Left colon (tissue), 2 donors: ENCODE measurements at places on chromosomes 13 and 19. TPM values are rescaled to one million over a fixed set of nuclear protein-coding genes. Genes with fewer than 3 reads are reported as not detected.

- DNase-seq, result no peak
These were observed 28.4 kb downstream of the MBNL2 start for GRCh38 chr13:97250560-97250959.

DNA sequence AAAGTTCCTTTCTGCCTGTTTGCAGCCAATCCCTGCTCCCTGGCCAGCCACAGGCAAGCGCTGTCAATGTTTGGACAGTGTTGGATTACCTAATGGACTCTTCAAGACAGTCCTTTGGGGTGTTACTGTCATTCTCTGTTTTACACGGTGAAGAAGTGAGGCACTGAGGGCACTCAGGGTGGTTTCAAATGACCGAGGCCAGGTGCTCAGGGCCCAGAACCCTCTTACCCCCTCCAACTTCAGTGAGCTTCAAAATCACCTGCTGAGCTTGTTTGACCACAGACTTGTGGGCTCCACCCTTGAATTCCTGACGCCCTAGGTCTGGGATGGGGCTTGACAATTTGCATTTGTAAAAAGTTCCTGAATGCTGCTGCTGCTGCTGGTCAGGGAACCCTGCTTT, 97.9 kb downstream of the GGACT start:
- DNase-seq, result no peak

- peak; percentile 12 for DNase-seq
These were observed at the start of gene FBXO27 for GRCh38 chr19:39032063-39032918. Gene FBXO27, minus strand, starts transcription at chr19:39032549. Its CDS starts 322 bp downstream, at chr19:39032227.

GRCh38 chr19:13917888-13918406, 11.9 kb downstream of the CC2D1A start:
- no peak for DNase-seq

DNA sequence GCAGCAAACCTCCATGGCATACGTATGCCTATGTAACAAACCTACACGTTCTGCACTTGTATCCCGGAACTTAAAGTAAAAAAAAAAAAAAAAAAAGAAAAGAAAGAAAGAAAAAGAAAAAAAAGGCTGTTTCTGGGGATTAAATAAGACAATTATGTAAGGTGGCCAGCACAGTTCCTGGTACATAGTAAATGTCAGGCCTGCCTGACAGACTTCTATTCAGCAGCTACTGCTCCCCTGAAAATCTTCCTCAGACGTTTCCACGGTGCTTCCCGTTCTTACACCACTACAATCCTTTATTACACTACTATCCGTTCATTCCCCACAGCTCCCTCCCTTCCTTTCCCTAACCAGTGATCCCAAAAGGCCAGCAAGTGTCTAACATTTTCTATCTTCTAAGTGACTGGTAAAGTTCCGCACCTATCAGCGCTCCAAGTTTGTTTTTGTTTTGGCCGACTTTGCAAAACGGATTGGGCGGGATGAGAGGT, 636 bp upstream of the RB1 start:
- DNase-seq, result no peak

- DNase-seq, result peak; percentile 76
These were observed 9.6 kb upstream of the TPM4 start for GRCh38 chr19:16066611-16067104.

GRCh38 chr19:7545904-7546303, 10.4 kb downstream of the PNPLA6 start:
- no peak for DNase-seq

DNA sequence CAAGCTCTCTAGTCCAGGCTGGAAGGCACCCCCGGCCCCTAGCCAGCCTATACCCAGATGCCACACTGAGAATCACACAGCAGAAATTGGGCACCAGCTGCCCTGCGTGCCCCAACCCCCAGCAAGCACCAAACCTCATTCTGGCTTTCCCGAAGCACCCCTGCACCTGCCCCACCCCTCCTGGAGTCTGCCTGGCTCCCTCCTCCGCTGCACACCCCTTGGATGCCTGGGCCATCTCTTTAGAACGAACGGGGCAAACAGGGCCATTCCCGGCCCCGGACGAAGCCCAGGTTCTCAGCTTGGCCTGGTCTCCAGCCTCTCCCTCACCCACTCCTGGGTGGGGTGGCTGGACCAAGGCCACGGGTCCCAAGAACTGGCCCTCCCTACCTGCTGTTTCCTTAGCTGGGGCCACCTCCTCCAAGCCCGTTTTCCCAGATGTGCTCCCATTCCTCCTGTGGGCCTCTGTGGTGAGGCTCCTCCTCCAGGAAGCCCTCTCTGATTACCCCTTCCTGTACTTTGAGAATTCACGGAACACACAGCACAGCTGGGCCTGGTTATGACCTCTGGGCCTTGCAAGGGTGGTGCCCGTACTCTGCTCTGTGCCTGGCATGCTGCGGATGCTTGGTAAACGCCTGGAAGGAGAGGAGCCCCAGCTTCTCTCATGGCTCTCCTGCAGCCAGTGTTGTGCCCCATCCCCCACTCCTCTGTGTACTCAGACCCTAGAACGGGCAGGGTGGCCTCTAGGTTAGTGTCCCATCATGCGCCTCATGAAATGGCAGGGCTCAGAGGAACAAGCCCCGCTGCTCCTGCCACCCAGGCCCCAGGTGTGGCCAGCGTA, 21.4 kb downstream of the CEBPG start:
- no peak for DNase-seq

DNA sequence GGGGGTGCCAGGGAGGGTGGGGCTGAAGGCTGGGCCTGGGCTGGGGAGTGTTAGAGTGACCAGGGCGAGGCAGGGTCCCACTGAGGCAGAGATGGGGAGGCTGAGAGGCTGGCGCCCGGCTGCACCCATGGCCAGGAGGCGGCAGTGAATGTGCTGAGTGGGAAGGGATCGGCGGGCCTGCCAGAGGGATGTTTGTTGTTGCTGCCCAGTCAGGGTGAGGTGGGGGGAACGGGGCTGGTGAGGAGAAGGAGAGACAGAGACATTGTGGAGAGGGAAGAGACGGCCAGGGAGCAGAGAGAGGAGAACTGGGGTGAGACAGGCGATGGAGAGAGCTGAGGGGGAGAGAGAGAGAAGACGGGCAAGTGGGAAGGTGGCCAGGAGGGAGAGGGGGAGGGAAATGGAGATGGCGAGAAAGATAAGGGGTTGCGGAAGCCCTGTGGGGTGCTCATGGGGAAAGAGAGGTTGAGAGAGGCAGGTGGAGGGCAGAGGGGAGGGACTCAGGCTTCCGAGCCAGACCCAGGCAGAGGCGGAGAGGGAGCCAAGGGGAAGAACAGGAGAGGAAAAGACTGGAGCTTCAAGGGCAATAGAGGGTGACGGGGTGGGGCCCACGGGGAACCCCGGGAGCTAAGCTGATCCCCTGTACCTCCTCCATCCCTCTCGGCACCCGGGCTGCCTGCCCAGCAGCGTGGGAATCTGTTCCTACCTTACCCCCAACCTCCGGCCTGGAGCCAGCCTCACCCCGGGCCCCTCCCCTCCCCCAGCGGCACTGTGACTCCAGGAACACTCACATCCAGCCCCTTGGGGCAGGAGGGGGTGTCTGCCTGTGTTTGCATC, 690 bp upstream of the B3GNT8 start:
- DNase-seq, result peak; percentile 56

DNA sequence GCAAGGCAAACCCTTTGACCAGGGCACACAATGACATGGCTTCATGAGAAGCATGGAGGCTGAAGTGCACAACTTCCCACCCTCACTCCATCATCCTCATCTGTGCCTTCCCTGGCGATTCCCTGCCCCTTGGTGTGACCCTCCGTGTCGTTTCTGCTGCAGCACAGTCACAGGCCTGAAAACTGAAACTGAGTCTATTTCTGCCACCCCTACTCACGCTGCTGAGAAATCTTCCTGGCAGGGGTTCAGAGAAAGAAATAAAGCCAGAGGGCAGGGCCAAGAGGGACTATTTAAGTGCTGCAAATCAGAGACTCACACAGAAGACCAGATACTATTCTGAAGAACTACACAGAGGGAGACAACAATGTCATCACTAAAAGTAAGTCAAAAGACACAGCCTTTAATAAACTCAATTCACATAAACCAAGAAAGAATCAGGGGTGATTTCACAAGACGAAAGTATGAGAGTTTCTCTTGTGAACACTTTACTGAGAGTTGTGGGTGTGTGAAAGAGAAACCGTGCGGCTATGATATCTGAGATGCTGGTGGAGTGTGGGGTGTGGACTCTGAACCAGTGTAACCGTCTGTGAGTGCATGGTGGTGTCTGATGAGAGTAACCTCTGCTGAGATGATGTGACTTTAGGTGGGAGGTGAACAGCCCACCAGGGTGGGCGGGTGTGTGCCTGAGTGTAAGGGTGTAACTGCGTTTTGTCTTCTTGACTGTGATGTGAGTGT, 23.5 kb downstream of the LGALS16 start:
- no peak for DNase-seq

DNA sequence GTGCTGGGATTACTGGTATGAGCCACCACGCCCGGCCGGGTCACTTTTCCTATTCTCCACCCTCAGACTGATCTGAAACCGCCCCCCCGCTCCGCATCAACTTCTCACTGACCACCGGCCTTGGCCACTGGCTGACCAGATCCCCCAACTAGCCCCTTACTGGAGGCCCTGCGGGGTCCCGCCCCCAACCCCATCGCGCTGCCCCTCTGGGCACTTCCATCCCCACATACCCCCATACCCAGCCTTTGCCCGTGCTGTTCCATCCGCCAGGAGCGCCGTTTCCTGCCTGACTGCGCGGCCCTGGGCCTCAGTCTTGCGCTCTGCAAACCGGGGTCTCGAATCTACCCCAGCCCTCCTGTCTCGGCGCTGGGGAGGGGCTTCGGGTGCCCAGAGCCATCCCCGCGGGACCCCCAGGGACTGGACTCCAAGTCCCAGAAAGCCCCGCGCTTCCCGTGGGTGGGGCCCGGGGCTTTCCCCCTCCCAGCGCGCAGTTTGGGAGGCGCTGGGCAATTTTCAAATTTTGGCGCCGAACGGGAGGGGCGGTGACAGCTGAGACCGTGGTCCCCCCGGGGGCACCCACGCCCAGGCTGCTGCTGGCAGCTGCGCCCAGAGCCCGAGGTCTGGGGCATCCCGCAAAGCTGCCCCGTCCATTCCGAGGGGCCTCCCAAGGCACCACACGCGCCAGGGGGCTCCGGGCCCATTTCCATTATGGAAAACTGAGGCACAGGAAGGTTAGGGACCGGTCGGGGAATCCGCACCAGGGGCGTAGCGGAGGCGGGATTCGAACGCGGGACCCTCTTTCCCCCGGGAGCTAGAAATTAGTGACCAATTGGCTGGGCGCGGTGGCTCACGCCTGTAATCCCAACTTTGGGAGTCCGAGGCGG, 5.2 kb upstream of the LMNB2 start:
- DNase-seq, result peak; percentile 44

- DNase-seq, result peak; percentile 87
These were observed 10.4 kb downstream of the SBK2 start for GRCh38 chr19:55526216-55527196.

GRCh38 chr13:108915634-108916512, 286.5 kb downstream of the MYO16 start:
- peak; percentile 84 for DNase-seq

GRCh38 chr19:43527860-43528622, 1.0 kb upstream of the ETHE1 start:
- DNase-seq, result peak; percentile 51

GRCh38 chr19:13526552-13526951, 20.3 kb upstream of the CACNA1A start:
- DNase-seq, result no peak

DNA sequence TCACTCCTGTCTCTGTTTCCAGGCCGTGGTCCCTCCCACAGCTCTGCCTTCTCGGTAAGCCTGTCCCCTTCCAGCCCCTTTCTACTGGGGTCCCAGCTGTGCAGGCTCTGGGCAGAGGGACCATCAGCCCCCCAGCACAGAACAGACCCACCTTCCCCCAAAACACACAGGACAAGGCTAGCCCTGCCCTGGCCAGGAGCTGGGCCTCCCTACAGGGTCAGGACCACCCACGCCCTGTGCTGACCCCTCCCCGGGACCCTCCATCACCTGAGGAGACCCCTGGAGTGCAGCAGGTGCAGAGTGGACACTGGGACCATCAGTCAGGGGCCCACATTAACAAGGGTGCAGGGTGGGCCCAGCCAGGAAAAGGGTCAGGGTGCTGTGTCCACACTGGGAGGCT, 13.9 kb downstream of the CEACAM3 start:
- no peak for DNase-seq

DNA sequence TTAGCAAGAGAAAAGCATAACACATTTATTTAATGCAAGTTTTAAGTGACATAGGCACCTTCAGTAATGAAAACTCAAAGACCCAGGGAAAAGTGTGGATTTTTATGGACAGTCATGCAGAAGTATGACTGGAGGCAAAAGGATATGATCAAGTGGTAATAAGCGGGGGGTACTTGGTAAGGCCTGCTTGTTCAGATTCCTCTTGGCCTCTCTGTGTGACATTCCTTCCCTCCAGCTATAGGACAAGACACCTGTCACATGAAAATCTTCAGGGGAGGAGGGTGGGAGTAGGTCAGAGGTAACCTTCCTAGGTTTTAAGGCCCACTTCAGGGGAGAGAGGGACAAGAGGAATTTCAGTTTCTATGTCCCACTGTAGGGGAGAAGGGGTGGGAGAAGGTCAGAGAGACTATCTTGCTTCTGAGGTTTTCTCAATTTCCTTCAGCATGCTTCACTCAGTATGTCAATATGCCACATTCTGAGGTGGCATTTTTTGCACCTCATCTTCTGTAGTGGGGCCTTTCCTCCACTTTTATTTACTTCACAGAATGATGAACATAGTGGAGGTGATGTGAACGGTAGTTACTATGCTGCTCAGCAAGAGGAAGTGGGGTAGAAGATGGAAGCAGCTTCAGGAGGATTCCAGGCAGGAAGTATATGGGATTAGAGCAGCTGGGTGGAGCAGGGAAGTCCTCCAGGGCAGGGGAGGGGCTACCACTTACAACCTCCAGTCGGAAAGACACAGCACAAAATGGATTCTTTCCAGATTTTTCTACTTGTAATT, 73.2 kb upstream of the RFC3 start:
- DNase-seq, result no peak

GRCh38 chr13:80339912-80340650, 845 bp downstream of the SPRY2 start:
- DNase-seq, result peak; percentile 74

DNA sequence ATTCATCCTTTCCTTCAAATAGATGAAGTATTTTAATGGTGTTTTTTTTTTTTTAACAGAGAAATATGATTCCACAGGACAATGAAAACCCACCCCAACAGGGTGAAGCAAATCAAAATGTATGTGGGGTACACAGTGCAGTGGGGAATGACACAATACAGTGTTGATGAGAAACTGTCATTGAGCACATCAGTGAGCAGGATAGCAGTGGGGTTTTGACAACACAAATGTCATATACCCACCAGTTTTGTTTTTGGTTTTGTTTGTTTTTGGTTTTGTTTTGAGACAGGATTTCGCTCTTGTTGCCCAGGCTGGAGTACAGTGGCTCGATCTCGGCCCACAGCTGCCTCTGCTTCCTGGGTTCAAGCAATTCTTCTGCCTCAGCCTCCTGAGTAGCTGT, 29.2 kb downstream of the ZNF844 start:
- no peak for DNase-seq

Gene SNRNP70
- total RNA-seq, result 138 TPM

Gene LILRB3
- 3.5 TPM for total RNA-seq

Gene RDH8
- not detected for total RNA-seq

Gene OR7D4
- total RNA-seq, result not detected

Gene PROZ
- total RNA-seq, result not detected

Gene SPTBN4
- 0.15 TPM for total RNA-seq

Gene APLP1
- 1.8 TPM for total RNA-seq

Gene EPN1
- 235 TPM for total RNA-seq

Gene MRPL4
- total RNA-seq, result 61.9 TPM

Gene EDNRB
- total RNA-seq, result 6.6 TPM

Gene PRODH2
- not detected for total RNA-seq
